ENCODE measurements at places on chromosomes 5 and 9.

DNA sequence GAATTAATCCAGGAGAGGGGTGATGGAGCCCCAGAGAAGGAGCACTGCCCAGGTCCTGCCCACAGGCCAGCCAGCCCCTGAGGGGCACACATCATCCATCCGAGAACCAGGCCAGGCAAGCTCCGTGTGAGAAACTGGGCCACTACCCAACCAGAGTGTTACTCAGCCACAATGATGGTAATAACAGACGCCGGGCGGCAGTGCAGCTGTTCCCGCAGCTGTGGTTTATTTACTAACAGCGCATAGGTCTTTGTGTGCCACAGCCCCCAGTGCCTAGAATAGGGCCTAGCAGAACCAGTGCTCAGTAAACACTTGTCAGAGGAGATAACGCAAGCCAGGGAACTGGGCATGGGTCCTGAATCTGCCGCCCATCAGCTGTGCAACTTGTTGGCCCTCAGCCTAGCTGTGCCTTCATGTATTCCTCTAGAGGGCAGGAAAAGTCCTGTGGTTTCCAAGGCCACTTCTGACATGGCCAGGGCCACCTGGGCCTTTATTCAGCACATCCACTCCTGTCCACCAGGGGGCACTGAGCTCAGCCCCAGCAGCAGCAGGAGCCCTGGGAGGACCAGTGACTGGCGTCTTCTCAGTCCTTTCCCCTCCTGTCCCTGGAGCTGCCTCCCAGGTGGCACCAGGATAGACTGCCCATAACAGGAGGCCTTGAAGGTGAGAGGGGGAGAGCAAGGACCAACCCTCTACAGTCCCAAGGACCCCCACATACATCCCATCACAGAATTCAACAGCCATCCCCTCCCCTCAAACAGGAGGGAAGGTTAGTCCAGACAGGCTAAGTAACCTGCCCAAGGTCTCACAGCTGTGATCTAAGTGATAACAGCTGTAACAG, 2.1 kb downstream of the MXD3 start:
- DNase-seq: peak; percentile 12

GRCh38 chr5:177333420-177334154, 17.9 kb downstream of the LMAN2 start:
- no peak for DNase-seq

- no peak for DNase-seq
Observed at GRCh38 chr5:179824745-179825112, 4.0 kb downstream of the SQSTM1 start.

GRCh38 chr5:55853818-55854217, 2.7 kb downstream of the IL31RA start:
- no peak for DNase-seq

DNA sequence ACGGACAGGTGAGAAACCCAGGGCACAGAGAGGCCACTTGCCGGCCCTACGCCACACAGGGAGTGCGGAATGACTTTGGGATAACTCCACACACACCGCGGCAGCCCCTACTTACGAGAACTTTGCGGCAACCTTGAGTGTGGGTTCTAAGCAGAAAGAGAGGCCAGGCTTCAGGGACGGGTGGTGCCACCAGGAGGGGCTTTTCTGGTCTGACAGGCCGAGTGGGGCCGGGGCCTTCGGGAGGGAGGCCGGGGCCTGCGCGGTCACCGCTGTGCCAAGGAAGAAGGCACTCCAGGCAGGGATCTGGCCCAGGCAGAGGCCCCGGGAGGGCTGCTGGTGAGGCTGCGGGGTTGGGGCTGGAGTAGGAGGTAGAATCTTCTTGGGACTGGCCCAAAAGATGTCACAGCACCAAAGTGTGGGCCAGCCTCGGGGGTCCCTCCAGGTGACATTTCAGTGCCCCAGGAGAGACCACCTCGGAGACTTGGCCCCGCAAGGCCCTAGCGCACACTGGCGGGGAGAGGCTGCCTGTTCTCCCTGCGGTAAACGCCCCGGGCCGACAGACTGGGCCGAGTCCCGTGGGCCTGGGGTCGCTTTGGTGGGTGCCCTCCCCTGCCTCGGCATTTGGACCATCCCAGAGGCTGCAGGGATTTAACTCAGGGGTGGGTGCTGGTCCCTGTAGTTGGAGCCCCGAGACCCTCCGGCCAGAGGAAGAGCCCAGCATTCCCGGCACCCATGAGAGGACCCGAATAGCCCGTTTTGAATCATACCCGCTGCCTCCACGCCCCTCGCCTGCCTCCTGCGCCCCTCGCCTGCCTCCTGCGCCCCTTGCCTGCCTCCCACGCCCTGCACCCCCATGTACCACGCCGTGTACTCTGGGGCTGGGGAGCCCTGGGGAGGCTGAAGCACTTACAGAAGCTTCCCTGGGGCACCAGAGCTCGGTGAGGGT, 9.0 kb upstream of the RNU6ATAC start:
- no peak for DNase-seq

DNA sequence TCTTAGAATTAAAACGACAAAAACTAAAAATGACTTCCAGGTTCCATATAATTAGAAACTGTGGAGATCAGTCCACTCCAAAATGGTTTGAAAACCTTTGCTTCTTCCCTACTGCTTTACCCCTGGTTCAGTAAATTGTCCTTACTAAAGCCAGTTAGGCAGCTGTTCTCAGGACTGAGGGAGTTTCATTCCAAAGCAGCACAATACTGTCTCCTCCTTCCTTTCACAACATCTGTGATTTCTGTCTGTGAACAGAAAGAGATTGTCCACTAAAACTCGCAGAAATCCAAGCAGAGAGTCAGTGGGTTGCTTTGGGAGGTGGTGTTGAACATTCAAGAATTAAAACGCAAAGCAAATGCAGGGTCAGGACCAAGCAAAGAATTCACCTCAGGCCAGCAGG, 740.8 kb upstream of the ZNF608 start:
- no peak for DNase-seq

DNA sequence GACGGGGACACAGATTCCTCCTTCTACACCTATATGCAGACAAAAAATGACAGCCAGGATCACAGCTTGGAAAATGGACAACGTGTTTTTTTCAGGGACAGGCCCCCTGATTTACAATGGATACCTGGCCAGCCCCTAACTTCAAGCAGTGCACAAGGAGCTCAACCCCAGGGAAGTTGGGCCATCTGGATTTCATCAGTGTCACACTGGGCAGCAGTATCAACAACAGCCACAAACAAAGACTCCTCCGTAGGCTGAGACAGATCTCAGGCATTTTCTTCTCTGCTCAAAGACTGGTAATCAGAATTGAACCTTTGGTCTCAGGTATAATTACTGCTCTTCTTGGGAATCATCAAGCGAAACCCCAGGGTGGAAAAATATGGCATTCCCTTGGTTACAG, 374.0 kb downstream of the ZNF608 start:
- DNase-seq: no peak

GRCh38 chr5:36529142-36529541, 77.3 kb upstream of the SLC1A3 start:
- no peak for DNase-seq

- DNase-seq: peak; percentile 12
Observed at GRCh38 chr5:171750311-171750788, 35.3 kb upstream of the SMIM23 start.

DNA sequence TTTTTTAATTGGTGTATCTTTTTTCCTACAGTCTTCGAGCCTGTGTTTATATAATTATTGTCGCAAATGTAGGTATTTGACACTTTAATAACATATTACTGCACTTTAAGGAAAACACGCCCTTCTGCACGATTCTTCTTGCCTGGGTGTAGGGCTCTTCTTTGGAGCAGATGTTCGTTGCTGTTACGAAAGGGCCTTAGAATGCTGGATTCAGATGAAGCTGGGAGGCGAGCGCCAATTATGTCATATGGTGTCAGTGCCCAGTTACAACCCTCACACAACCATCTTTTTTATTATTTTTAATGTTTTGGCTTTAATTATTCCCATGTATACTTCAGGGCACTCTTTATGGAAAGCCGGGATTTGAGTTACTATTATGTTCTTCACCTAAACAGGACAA, 553.0 kb downstream of the EBF1 start:
- DNase-seq: no peak

GRCh38 chr9:135196474-135196873, 109.0 kb downstream of the OLFM1 start:
- no peak for DNase-seq

- DNase-seq: no peak
Observed at GRCh38 chr9:109441296-109441695, 56.8 kb downstream of the PTPN3 start.

DNA sequence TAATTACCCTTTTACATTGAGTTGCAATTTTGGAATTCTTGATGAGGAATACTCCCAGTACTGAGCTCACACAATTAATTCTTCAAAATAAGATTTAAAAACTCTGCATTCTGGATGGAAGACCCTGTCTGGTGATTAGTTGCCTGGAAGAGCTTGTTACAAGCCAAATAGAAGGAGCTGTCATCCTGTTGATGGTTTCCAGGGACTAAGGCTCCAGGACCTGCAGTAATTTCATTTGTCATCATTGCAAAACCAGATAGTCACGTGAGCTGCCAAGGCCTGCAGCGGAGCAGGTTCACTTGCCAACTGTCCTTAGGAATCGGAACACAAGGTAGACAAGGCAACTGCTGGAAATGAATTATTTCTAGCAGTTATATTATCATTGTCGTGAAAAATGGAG, 597.7 kb downstream of the CCDC171 start:
- DNase-seq: no peak

GRCh38 chr5:39143151-39143860, 69.1 kb upstream of the RICTOR start:
- no peak for DNase-seq

GRCh38 chr9:128792134-128792533, 5.1 kb downstream of the TBC1D13 start:
- DNase-seq: no peak

- no peak for DNase-seq
Observed at GRCh38 chr5:17852740-17853139, 218.5 kb downstream of the TAF11L14 start.

- no peak for DNase-seq
Observed at GRCh38 chr5:92337772-92338234, 954.7 kb upstream of the ARRDC3 start.

GRCh38 chr9:99822109-99822805, 572 bp downstream of the NR4A3 start:
- DNase-seq: no peak

DNA sequence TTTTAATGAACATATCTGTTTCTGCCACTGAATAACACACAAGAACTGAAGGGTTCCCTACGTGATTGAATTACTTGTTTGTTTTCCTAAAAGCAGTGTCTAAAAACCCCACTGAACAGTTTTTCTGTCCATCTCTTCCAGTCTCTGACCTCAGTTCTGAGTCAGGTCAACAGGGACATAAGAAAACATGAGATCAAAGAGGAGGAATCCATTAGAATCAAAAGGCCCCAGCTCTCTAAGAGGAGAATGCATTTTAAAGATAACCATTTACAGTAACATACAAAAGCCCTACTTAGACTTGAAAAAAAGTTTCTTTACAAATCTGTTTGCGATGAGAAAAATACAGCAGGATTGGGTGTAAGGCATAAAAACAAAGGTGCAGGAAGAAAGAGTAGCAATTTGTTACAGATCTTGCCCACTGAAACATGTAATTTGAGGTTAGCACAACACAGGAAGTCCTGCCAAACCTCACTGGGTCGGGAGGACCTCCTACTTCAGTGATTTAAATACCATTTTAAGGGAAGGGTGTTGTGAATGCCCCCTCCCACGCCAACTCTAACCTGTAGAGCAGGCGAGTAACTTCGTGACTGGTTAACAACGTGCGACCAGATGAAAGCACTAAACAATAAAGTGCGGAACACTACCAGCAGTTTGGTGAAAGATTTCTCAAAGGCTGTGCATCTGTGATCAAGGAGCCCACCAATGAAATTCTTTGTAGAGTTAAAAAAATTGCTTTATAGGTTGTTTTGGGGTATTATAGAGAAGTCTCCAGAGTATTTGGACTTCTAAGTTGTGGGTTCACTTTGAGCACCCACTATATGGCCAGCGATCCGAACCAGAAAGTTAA, 1.3 kb downstream of the QSOX2 start:
- DNase-seq: no peak

DNA sequence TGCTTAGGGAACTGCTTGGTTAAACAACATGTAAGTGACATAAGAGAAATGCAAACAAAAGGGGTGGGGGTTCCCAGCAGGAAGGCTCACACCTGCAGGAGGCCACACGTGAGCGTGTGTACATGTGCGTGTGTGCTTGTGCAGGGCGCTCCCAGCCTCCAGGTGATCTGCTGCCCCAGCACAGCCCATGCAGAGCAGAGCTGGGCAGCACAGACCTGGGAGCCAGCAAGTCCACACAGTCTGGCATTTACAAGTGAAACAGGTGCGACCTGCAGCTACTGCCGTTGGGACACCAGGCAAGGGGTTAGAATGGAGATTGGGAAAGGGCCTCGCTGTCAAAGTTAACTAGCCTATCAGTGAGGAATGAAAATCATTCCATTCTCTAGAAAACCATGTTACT, 41.8 kb downstream of the GRAMD2B start:
- DNase-seq: no peak

DNA sequence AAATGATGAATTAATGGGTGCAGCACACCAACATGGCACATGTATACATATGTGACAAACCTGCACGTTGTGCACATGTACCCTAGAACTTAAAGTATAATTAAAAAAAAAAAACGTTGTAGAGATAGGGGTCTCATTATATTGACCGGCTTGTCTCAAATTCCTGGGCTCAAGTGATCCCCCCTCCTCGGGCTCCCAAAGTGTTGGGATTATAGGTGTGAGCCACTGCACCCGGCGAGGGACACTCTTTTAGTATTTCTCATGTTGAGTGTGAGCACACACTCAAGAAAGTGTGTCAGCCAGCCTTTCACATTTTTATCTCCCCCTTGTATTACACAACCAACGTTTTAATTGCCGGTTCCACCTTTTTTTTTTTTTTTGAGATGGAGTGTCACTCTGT, 87.7 kb upstream of the SPIN1 start:
- DNase-seq: no peak

GRCh38 chr5:179738742-179739141, 6.1 kb downstream of the MAML1 start:
- no peak for DNase-seq

DNA sequence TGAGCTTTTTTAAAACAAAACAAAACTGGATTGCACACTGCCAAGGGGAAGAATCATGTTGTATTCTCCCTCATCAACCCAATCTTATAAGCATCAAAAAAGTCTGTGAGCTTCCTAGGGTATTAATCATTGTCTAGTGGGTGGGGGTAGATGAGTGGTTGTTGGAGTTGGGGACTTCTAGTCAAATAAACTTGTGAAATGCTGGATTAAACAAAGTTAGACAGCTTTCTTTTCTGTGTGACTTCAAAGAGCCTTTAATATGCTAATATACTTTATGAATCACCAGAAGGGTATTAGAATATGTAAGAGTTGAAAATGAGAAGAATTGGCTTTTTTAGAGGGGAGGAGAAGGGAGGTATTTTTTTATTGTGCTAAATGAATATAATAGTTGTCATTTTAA, 87.7 kb downstream of the GALNT10 start:
- no peak for DNase-seq

GRCh38 chr9:126301985-126302603, 24.5 kb upstream of the MVB12B start:
- DNase-seq: peak; percentile 4

GRCh38 chr9:100098046-100098886, 534 bp downstream of the ERP44 start:
- DNase-seq: no peak
